ENCODE measurements at places on chromosomes 5 and 9.

GRCh38 chr5:149618581-149619248, 37.4 kb downstream of the ARHGEF37 start:
- DNase-seq = no peak

DNA sequence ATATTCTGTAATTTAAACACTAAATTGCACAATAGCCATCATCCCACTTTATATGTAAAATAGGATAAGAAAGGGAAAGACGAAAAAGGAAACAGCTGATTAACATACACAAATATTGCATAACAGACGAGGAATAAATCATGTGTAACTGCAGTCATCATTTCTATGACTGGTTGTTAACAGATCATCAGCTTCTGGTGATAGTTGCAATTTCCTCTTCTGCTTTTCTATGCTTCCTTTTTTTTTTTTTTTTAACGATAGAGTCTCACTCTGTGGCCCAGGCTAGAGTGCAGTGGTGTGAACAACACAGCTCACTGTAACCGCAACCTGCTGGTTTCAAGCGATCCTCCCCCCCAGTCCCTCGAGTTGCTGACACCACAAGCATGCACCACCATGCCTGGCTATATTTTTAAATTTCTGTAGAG, 22.5 kb upstream of the JAKMIP2 start:
- DNase-seq = no peak

DNA sequence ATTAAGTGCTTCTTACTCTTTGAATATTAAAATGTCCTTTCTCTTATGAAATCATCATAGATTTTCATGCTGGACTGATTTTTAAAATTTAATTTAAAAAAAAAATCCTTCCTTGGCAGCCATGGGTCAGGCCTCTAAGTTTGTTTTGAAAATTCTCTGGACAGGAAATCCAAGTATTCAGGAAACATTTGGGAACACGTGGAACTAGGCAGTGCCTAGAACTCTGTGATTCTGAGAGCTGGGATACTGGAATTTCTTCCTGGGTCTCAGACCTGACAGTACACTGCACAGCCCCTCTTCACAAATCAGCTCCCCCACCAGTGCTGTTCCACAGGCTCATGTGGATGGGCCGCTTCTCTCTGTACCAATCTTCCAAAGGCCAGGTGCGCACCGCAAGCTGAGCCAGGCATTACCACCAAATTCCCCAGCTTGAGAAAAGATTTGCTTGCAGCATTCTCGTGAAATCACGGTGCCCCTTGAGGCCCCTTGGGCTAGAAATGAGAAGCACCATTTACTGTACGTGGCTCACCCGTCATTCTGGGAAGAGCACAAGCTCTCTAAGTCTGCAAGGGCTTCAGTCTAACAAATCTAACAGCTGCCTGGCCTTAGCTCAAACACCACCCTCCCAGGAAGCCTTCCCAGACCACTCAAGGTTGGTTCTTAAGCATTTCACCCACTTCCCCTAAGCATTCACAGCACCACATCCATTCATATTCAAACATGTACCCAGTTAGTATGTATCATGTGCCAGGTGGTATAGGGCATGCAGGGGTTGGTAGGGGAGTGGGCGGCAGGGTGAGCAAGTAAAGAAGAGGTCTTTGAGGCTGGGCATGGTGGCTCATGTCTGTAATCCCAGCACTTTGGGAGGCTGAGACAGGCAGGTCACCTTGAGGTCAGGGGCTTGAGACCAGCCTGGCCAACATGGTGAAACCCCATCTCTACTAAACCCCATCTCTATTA, 26.5 kb downstream of the B4GALT1 start:
- DNase-seq = no peak

- no peak for DNase-seq
Measured at GRCh38 chr9:70101265-70101664, 57.6 kb downstream of the MAMDC2 start.

DNA sequence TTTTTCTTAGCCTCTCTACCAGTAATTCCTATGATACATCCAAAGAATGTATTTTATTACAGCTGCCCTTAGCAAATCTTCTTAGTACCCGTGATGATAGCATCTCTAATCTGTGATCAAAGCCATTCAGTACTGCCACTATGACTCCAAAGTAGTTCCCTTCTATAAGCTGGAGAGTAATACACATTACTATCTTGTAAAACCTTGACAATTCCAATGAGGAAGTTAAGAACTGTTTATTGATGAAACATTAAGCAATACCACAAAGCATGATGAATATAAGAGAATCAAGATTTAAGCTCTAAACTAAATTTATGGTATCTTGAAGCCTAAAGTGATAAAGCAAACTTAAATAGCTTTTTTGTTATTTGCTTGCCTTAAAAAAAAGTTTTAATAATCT, 86.1 kb downstream of the SMIM23 start:
- DNase-seq = no peak

Measured in thoracic aorta (tissue), 2 donors.